ENCODE measurements at places on chromosomes 13 and 19.

GRCh38 chr13:66159511-66159910 lies 1070.6 kb downstream of the PCDH9 start:
- no peak for DNase-seq

- no peak for DNase-seq
Measured at GRCh38 chr13:46544208-46544607, 8.8 kb upstream of the LRCH1 start.

- no peak for DNase-seq
Measured at GRCh38 chr13:48571126-48571913, 38.4 kb upstream of the RCBTB2 start.

DNA sequence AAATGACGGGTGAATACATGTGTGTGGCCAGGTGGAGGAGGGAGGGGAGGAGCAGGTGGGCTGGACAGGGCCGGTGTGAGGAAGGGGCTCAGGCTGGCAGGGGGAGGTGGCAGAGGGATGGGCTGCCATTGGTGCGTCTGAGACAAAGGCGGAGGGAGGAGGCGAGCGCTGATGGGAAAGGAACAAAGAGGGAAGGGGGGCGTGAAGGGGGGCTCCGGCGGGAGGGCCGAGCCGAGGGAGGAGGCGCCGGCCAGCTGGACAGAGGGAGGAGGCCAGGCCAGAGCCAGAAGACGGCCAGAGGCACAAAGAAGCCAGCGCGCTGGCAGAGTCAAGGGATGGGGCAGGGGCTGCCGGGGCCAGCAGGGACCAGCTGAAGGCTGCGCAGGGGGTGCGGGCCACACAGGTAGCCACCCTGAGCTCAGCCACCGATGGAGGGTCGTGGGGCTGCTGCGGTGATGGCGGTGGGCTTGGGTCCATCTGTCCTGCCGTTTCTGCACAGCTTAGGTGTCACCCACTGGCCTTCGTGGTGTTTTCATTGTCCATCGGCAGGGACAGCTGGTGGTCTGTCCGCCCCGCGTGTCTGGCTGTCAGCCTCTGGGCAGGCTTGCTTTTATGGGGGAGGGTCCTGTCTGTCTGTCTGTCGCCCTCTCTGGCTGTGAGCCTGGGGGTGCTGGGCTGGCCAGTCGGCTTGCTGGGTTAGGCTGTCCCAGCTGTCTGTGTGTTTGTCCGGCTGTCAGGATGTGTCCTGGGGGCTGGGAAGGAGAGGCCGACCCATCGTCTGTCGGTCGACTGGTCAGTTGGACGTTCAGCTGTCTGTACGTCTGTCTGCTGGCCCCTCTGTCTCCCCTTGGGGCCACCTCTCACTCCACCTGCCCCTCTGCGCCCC lies 2.2 kb downstream of the APC2 start:
- DNase-seq = no peak

DNA sequence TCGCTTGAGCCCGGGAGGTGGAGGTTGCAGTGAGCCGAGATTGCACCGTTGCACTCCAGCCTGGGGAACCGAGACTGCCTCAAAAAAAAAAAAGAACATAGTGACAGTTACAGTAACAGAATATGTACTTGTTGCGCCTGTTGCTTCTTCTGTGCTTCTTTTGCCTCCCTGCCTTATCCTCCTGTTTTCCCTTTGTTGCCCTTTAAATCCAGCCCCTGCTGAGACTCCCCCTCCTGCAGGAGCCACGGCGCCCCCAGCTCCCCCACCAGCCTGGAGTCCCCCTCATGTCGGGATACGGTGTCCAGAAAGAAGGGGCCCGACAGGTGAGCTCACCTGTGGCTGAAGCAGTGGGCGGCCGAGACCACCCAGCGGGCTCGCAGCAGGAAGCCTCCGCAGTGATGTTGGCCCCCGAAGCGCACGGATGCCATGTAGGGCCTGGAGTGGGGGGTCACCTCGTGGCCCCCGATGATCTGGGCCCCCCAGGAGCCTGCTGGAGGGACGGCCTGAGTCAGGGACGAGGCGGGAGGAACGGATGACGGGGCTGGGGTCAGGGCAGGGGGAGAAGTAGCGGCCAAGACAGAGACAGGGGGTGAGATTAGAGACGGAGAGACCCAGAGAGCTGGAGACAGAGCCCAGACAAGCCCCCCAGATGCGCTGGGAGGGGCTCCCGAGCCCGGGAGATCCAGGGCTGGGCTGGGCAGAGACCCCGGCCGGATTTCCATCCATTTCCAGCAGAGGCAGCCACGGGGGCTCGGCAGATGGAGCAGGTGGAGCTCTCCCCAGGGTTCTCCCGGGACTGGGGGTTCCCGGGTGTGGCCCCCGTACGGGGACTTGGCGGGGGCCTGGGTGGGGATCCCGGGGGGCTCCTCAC lies 536 bp downstream of the PRSS57 start:
- DNase-seq = no peak

DNA sequence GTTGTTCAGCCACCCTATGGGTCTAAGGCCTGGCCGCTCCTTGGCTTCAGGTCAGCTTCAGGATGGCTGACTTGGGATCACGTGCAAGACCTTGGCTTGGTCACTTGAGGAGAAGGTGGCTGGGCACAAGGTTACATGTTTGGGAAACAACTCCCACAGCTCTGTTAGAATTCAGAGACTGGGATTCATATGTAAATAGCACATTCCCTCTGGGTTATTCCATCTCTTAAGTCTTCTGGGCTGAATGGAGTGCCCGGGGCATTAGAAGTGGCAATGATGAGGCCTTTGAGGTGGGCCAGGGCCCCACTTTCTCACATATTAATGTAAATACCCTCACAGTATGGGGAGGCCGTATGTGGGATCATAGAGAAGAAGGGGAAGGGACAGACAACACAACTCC lies 150.9 kb downstream of the EFNB2 start:
- DNase-seq = no peak

- no peak for DNase-seq
Measured at GRCh38 chr13:98285317-98285716, 108.2 kb upstream of the RNF113B start.

DNA sequence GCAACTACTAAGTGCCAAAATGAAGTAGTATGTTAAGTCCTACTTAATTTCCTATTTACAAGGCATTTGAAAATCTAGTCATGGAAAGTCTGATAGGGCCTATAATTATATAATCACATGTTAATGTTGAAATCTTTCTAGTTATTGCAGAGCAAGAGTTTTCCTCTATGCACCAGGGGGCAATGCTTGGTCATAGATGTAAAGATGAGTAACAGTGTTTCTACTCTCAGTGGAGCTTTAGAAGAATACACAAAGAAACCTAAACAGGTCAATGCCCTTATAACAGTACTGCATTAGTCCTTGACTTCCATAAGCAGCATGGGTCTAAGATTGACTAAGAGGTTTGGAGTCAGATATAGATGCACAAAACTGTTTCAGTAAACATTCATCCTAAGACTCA lies 218.7 kb downstream of the KCTD12 start:
- no peak for DNase-seq

GRCh38 chr13:61410669-61411297 lies 4.9 kb downstream of the PCDH20 start:
- no peak for DNase-seq

- no peak for DNase-seq
Measured at GRCh38 chr13:110698689-110699088, 7.2 kb downstream of the CARS2 start.

DNA sequence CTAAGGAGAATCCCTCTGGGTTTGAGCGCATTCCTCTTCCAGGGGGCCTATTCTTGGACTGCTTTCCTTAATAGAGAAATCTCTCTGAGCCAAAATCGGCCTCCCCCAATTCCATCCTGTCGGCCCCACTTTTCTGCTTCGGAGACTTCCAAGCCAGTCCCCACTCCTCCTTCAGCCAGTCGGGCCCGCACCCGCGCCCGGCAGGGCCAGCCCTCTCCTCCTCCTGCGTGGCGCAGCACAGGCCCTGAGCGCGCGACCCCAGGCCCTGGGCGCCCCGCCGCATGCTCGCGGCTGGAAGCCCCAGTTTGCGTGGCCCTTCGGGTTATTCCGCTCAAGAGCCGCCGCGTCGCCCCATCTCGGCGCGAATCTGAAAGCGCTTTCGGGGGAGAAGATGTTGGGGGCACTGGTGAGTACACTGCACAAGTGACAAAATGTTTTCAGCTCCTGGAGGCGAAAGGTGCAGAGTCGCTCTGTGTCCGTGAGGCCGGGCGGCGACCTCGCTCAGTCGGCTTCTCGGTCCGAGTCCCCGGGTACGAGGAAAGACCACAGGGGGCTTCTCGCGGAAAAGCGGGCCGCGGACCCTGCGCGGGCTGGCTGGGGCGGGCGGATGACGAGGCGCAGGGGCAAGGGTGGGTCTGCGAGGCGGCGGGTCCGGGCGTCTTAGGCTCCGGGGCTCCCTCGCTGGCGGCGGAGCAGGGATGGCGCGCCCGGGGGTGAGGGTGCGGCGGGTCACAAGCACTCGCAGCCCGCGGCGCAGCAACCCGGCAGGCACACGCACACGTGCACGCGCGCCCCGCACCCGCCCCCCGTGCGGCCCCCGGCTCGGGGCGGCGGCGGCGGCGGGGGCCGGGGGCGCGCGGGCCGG lies at the start of gene IL17D:
IL17D (plus strand) TSS at position 785 of the 865 bp plus-strand sequence. CDS start 303 bp downstream, outside the sequence.
- DNase-seq = peak; percentile 19

DNA sequence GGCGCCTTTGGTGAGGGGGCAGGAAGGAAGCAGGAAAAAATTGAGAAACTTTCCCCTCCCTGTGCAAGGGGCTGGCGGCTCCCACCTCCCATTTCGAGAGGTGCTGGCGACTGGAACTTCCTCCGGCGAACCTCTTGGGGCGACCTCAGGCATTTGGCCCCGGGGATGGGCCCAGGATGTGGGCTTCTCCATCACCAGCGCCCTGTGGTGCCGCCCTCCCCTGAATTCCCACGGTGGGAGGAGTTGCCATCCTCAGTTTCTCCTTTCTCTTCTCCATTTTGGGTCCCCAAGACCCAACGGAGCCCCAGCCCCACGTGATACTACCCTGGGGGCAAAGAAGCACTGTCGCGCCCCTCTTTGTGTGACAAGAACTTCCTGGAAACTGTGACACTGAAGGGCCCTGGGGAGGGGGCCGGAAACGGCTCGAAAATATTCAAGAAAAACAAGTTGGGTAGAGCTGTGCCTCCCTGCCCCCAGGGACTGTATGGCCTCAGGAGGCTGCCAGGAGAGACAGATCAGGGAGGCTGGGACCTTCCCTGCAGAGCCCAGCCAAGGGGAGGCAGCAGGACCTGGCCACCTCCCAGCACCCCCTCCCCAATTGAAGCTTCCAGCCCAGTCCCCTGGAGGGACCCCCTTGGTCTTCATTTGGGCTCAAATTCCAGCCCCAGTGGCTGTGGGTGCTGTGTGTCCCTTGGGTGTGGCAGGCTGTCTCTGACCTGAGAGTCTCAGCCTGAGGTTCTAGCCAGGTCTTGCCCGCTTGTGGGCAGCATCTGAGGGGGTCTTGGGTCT lies 16.2 kb upstream of the AP1M2 start:
- peak; percentile 80 for DNase-seq

GRCh38 chr19:45641274-45642105 lies 2.3 kb upstream of the EML2 start:
- DNase-seq = peak; percentile 91

DNA sequence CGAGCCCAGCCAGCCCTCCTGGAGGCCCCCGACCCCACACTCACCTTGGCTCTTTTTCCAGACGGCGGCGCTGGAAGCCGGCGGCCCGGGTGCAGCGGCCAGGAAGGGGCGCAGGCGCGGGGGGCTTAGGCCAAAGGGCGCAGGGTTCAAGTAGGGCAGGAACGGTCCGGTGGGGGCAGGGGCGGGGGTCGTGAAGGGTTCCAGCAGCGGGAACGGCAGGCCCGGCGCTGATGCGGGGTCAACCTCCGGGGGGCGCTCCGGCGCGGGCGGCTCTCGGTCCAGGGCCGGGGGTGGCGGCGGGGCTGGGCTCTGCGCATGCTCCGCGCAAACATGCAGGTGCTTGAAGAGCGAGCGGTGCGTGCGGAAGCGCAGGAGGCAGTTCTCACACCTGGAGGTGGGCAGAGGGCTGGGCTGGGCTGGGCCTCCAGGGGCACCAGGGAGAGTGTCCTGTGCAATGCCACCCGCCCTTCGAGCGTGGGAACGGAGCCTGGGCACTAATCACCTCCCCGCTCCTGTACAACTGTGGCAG lies 2.3 kb downstream of the ZNF414 start:
- DNase-seq = no peak

DNA sequence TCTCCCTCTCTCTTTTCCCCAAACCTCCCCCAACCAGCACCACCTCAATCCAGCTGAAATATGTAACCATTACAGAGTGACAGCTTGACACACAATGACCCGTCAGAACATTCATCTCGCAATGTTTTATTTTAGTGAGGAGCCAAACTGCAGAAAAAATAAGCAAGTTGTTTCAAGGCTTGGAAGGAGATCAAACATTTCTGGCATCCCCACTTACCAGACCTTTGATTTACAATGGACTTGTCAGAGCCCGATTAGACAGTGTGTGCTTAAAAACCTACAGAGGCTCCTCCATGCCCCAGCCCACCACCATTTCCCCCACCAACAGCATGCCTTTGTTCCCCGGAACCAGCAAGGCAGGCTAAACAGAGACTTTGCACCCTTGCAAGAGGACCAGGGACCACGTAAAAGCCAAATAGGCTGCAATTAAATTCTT lies 382.8 kb upstream of the ZNF507 start:
- DNase-seq = no peak

- no peak for DNase-seq
Measured at GRCh38 chr13:105602956-105603670, 932.3 kb downstream of the EFNB2 start.

DNA sequence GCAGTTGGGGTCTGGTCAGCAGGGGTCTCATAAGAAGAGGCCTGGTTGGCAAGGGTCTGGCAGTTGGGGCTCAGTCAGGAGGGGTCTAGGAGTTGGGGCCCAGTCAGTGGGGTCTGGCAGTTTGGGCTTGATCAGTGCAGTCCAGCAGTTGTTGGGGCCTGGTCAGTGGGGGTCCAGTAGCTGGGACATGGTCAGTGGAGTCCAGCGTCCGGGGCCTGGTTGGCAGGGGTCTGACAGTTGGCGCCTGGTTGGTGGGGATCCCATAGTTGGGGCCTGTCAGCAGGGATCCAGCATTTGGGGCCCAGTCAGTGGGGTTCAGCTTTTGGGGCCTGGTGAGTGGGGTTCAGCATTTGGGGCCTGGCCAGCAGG lies 60.5 kb upstream of the TPM4 start:
- no peak for DNase-seq

DNA sequence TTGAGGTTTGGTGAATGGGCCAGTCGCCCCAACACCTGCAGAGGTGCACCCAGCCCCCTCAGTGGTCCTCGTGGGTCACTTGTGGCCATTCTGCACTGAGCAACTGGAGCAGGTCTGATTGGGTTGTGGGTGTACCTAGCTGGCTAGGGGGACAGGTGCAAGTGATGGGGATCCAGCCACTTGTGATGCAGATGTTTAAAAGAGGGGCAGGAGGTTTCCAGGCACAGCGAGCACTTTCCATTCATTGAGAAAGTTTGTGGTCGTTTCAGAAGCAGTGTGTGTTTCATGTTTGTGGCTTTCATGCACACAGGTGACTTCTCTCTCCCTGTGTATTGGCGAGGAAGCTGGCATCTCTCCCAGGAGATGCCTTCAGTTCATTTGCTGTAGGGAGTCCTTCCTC lies 34.7 kb downstream of the TSSK6 start:
- no peak for DNase-seq

DNA sequence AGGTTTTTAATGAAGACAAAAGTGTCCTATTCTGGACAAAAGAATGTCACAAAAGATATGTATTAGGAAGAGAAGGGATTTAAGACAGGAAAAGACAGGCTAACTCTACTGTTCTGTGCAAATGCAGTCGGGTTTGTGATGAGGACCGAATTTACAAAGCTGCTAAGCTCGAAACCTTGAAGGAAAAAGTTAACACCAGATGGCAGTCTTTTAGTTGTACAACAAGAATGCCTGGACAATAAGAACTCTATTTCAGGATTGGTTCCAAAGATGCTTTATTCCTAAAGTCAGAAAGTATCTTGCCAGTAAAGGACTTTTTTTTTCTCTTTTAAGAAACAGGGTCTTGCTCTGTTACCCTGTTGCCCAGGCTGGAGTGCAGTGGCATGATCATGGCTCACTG lies 51.1 kb downstream of the HS6ST3 start:
- no peak for DNase-seq

GRCh38 chr19:10797541-10798256 lies 38.3 kb downstream of the TMED1 start:
- DNase-seq = peak; percentile 91
